ENCODE measurements at places on chromosomes 6 and 20.
A peak's percentile ranks its signal among the peaks of the same experiment; 100 is the strongest.

- DNase-seq, result no peak
These were observed 57.9 kb upstream of the SSTR4 start for GRCh38 chr20:22977047-22977785.

DNA sequence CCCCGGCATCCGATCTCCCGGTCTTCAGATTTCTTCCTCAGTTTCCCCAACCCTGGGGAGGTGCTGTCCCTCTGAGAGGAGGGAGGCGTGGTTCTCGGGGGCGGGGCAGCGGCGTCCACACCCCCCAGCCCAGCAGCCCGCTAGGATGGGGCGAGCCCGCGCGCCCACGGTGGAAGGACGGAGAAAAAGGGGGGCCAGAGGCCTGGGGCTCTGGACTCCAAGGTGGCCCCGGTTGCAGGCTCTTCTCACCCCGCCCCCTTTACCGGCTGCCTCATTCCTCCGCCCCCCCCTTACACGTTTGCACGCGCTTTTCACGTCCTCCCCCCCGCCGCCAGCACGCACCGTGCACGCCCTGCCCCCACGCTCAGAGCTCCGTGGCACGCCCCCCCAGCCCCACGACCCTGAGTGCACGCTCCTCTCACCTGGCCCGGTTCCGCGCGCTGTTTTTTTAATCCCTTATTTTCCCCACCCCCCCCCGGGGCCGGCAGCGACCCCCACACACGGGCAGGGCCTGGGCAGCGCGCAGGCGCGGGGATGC lies 402 bp downstream of the ZBTB12 start:
- peak; percentile 61 for DNase-seq

DNA sequence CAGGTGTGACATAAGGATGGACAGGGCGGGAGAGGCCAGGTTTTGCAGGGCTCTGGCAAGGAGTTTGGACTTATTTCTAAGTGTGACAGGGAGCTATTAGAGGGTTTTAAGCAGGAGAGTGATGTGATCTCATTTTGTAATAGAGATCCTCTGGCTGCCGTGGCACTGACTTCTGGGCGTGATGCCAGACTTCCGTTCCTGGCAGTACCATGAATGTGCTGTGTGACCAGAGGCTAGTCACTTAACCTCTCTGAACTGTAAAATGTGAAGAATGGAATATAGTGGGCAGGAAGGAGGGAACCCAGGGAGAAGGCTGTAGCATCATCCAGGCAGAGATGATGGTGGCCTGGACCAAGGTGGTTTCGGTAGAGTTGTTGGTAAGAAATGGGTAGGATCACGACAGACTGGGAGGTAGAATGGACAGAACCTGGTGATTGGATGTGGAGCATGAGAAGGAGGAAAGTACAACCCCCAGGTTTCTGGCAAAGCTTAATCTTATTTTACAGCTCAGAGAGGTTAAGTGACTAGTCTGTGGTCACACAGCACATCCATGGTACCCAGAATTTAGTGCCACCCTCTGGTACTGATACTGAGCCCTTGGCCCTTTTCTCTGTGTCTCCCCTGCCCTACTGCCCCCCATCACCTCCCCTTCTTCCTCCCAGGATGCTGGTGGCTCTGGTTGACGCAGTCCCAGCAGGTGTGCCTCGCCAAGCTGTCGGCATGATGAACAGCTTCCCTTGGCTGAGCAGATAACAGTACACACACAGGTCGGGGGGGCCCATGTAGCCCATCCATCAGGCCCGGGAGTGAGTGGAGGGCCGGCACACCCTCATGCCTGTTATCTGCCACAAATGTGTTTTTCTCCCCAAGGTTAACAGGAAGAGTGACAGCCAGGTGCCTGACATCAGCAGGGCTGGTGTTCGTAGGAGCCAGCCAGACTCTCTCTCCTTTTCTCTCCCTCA lies 52.9 kb upstream of the CTNNBL1 start:
- no peak for DNase-seq

DNA sequence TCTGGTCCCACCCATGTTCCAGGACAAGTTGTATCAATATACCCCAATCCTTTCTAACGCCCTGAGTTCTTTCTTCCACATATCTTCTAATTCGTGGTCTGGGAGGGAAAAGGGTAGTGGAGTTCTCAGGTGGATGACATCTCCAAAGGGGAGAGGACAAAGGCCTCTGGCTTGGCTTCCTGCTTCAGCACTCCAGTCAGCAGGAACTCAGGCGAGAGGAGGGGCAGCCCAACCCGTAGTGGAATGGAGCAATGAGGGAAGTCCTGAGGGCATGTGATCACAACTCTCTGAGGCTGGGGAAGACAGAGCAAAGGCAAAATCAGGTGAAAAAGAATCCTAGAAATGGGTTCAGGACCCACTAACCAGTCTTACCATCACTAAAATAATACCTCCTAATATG lies 9.6 kb upstream of the NRM start:
- DNase-seq, result no peak

All from activated CD4-positive, alpha-beta T cell treated with anti-CD3 and anti-CD28 coated beads, Interleukin-2, amount 50 U/mL, for 1 hour (primary cell).